ENCODE measurements at places on chromosomes 5 and 9.

GRCh38 chr9:104009826-104010225 is 84.3 kb upstream of the SMC2 start:
- no peak for DNase-seq

DNA sequence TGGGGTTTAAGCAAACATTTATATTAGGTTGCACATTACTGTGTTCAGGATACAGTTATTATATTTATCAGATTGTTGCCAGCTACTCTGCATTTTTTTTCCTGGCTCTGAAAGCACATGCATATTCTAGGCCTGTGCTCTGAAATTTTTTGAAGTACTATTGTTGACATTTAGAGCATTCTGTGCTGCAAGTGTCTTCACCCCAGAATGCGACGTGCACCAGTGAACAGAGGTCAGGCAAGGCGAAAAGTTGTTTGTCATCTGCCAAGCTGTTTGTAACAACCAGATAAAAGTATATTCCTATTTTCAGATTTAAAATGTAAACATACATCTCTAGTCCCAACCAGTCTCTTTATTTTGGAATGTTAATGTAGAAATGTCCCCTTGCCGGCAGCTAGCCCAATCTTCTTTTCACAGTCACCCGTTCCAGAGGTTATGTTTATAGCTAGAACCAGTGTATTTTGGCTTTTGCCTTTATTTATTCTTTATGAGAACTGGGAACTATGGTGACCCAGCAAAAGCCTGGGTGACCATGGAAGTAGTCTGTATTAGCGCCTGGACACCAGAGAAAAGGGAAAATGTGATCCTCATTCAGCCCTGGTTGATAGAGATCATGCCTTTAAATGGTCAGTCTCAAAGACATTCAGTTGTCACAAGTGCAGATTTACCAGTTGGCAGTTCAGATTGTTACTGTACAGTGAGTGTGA is 84.6 kb downstream of the NDUFAF2 start:
- DNase-seq = no peak

- DNase-seq = no peak
Observed at GRCh38 chr5:83270311-83270710, 193.0 kb downstream of the XRCC4 start.

DNA sequence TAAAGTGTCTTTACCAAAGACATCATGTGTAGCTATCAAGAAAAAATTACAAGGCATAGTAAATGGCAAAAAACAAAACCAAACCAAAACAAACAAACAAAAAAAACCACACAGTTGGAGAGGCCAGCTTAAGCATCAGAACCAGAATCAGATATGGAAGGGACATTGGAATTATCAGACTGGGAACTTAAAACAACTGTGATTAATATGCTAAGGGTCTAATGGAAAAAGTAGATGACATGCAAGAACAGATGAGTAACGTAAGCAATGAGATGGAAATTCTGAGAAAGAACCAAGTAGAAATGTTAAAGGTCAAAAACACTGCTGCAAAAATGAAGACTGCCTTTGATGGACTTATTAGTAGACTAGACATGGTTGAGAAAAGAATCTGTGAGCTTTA is 75.9 kb downstream of the FBXO38 start:
- DNase-seq = no peak

DNA sequence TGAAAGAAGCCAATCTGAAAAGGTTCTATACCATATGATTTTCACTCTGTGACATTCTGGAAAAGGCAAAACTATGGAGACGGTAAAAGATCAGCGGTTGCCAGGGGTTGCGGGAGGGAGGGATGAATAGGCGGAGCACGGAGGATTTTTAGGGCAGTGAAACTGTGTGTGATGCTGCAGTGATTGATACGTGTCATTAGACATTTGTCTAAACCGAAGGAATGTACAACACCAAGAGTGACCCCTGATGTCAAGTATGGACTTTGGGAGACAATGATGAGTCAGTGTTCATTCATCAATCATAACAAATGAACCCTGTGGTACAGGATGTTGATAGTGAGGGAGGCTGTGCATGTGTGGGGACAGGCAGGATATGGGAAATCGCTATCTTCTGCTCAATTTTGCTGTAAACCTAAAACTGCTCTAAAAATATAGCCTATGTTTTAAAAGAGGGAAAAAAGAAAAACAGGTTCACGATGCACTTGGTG is 34.4 kb downstream of the ERGIC1 start:
- peak; percentile 31 for DNase-seq

Measured in HCT116 (cell line).